ENCODE measurements at places on chromosomes 3 and 15.

DNA sequence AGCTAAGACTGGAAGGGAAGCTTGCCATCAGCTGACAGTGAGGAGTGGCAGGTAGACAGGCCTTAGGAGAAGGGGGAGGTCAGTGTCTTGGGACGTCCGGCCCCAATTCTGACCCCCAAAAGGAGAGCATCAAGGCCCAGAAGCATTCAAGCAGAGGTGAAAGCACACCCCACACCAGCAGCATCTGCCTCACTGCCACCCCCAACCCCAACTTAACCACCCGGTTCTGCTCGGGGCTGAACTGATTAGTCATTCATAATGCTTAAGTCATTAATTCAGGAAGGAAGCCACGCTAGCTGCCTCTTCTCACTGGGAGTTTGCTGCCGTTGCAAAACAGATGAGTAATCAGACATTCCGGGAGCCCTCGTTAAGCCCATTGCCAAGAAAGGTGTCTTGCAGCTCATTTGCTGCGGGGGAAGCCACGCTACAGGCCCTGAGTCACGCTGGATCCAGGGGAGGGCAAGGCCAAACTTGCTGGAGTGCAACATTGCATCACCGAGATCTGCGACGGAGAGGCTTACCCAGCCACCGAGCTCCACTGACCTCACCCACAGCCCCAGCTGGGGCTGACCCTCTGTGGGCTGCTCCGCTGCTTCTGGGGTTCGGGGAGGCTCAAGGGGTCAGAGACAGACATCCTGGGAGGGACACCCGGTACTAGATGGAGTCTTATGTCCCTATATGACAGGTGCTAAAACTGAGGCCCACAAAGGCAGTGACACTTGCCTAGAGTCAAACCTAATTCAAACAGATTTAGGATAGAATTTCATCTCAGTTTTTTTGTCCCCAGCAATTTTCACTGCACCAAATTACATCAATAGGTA lies 46.4 kb upstream of the HES1 start:
- DNase-seq = no peak

DNA sequence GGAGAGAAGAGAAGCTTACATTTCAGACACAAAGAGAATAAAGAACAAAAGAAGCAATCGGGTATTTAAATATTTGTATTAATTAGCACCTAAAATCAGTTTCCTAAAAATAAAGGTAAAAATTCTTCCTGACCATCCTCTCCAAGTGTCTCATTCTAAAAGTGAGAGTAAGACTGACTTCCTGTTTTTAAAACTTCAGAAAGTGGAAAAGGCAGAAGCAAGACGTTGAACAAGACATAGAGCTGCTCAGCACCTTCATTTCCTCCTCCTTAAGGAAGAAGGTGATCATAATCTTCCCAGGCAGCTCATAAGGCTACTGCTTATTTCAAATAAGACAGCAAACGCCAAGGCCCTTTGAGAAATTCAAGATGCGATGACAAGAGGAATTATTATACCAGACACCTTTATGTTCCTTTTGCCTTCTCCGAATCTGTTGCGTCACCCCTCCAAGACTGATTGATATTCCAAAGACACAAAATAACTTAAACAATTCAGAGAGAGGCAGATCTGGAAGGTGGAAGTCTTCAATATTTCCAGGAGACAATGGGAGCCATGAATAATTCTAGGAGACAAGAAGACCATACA lies 238.8 kb upstream of the TLE3 start:
- no peak for DNase-seq

GRCh38 chr3:143770391-143770790 lies 77.9 kb downstream of the SLC9A9 start:
- DNase-seq = no peak

DNA sequence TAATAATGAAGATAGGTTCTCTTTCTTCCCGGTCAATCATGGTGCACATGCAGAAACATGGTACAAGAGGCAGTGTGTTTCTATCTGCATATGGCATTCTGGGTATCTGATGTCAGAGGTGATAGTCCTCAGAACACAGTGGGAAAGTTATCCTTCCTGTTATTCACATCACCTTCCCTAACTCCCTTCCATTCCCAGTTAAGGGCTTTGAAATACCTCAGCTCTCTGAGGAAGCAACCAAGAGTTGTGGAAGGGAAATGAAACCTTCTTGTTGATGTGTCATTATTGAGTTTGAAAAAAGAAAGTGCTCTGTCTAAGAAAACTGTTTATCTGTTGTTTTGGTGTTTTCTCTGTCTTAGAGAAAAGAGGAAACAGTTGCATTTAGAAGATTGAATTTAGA lies 21.9 kb upstream of the P2RY13 start:
- no peak for DNase-seq

DNA sequence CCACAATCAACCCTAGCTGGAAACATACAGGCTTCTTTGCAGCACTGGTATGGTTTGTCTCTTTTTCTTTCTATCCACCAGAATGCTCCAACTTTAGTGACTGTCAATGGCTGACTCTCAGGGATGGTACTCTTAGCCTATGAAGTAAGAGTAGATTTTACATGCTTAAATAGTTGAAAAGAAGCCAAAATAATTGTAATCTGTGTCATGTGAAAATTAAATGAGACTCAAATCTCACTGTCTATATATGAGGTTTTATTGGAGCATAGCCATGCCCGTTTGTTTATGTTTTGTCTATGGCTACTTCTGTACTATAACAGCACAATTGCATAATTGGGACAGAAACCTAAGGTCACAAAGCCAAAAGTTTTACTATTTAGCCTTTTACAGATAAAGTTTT lies 29.1 kb upstream of the PDZRN3 start:
- DNase-seq = no peak

Measured in GM12892 (cell line).